GM12878 (cell line): ENCODE measurements at places on chromosomes 13 and 19. TPM values are rescaled to one million over a fixed set of nuclear protein-coding genes. Genes with fewer than 3 reads are reported as not detected.

The KRTDAP gene
- not detected in 2 replicates for total RNA-seq

The CEACAM1 gene
- 8.0 and 9.0 TPM in 2 replicates for total RNA-seq

The ZNF99 gene
- not detected in 2 replicates for total RNA-seq

The GPI gene
- total RNA-seq, result 389 and 390 TPM in 2 replicates

The FBXO17 gene
- total RNA-seq, result 8.7 and 11.1 TPM in 2 replicates

The HIPK4 gene
- 0.13 TPM in 1 of 2 replicates, not detected in the other for total RNA-seq

The DMKN gene
- 57.8 and 64.9 TPM in 2 replicates for total RNA-seq

The FCGBP gene
- 2.6 and 3.2 TPM in 2 replicates for total RNA-seq

The ZNF667 gene
- not detected in 2 replicates for total RNA-seq

The NPAS1 gene
- 0.45 and 0.72 TPM in 2 replicates for total RNA-seq

The SIGLEC12 gene
- 0.29 TPM in 1 of 2 replicates, not detected in the other for total RNA-seq

The MEF2B gene
- 33.0 and 36.6 TPM in 2 replicates for total RNA-seq

The ONECUT3 gene
- total RNA-seq, result not detected in 2 replicates

The IL12RB1 gene
- total RNA-seq, result 28.1 and 29.9 TPM in 2 replicates

The SPACA7 gene
- not detected in 2 replicates for total RNA-seq

The MYO1F gene
- total RNA-seq, result 42.6 and 49.4 TPM in 2 replicates

The SKA3 gene
- 25.7 and 26.2 TPM in 2 replicates for total RNA-seq

The ZNF254 gene
- 7.8 and 11.9 TPM in 2 replicates for total RNA-seq

The LILRB1 gene
- 61.5 and 70.5 TPM in 2 replicates for total RNA-seq

The KLK2 gene
- total RNA-seq, result 1.6 and 1.8 TPM in 2 replicates

The CD209 gene
- total RNA-seq, result 0.16 and 0.21 TPM in 2 replicates

The SCN1B gene
- 0.27 and 0.33 TPM in 2 replicates for total RNA-seq

The GRWD1 gene
- total RNA-seq, result 75.8 and 79.0 TPM in 2 replicates

The GGN gene
- not detected in 2 replicates for total RNA-seq

The KLK4 gene
- not detected in 2 replicates for total RNA-seq

The IGFLR1 gene
- 35.3 and 41.7 TPM in 2 replicates for total RNA-seq
